ENCODE measurements at places on chromosomes 4 and X. TPM values are rescaled to one million over a fixed set of nuclear protein-coding genes. Genes with fewer than 3 reads are reported as not detected.

DNA sequence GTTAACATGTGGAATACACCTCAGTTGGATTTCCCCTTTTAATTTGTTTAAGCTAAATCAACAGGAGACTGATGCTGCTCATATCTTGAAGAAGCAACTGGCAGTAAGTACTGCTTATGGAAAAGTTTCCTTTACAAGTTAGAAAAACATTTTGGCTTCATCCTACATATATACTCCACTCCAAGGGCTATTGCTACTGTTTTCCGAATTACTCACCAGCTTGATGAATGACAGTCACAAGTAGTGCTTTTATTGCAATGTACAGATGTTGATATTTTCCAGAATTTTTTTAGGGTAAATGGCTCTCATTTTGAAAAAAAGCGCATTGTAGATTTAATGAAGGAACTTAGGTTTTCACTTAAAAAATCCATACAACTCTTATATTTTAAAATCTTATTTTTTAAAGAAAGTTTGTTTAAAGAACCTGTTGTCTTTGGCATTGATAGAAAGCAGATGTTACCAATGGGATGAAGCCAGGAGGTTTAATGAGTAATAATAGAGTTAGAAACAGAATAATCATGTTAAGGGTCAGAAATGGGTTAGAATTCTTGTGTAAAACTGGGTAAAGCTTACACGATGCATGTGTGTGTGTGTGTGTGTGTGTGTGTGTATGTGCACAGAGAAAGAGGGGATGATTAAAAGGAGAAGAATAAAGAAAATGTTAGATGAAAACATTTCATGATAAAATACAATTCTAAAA lies 272.9 kb downstream of the CFAP299 start:
- H3K4me3 ChIP-seq = no peak overlapping the region
- H3K27ac ChIP-seq = no peak overlapping the region
- no peaks in the 10 kb centered on the region for H3K27me3 ChIP-seq
- DNase-seq = no peak

GRCh38 chr4:139419388-139419914 lies 34.5 kb upstream of the RAB33B start:
- no peak overlapping the region for H3K27ac ChIP-seq
- no peaks in the 10 kb centered on the region for H3K4me1 ChIP-seq
- no peaks in the 10 kb centered on the region for H3K36me3 ChIP-seq
- no peak for DNase-seq
- H3K27me3 ChIP-seq = no peaks in the 10 kb centered on the region

- no peak for DNase-seq
- H3K4me1 ChIP-seq = no peaks in the 10 kb centered on the region
- H3K27me3 ChIP-seq = no peaks in the 10 kb centered on the region
- H3K36me3 ChIP-seq = no peaks in the 10 kb centered on the region
Observed at GRCh38 chrX:97522307-97522706, 638.6 kb downstream of the RPA4 start.

GRCh38 chr4:61918987-61919386 lies 718.9 kb downstream of the ADGRL3 start:
- no peak for DNase-seq
- H3K4me1 ChIP-seq = no peaks in the 10 kb centered on the region
- H3K36me3 ChIP-seq = no peaks in the 10 kb centered on the region
- H3K27me3 ChIP-seq = no peaks in the 10 kb centered on the region
- no peak overlapping the region for H3K27ac ChIP-seq

- H3K27ac ChIP-seq = no peak overlapping the region
- H3K4me1 ChIP-seq = no peaks in the 10 kb centered on the region
- H3K27me3 ChIP-seq = no peaks in the 10 kb centered on the region
- no peak overlapping the region for H3K4me3 ChIP-seq
- no peak for DNase-seq
- no peaks in the 10 kb centered on the region for H3K36me3 ChIP-seq
Observed at GRCh38 chr4:22356987-22357596, 158.8 kb downstream of the ADGRA3 start.

DNA sequence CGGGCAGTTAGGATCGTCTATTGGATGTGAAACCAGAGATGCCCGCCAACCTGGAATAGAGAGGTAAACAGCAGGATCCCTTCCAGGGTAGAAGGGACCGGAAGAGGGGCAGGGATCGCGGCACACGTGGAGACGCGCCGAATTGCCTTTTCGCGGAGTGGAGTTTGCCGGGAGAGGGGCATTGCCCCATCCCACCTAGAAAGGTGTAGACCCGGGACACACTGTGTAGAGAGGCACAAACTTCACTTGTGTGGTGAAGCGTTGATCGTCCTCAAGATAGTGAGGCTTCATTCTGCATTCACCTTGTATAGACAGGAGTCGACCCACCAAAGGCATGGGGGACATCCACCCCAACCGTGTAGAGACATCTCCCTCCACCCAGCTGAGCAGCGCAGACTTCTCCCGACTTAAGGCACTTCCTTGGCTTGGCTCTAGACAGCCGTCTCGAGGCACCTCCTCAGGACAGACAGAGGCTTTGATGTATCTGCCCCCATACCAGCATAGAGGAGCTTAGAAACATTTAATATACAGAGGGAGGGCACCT lies 410 bp downstream of the GNL3L start:
- no peaks in the 10 kb centered on the region for H3K36me3 ChIP-seq
- no peaks in the 10 kb centered on the region for H3K27me3 ChIP-seq
- DNase-seq = no peak
- H3K4me1 ChIP-seq = no peaks in the 10 kb centered on the region
- peak overlapping the region; percentile 76 for H3K4me3 ChIP-seq

DNA sequence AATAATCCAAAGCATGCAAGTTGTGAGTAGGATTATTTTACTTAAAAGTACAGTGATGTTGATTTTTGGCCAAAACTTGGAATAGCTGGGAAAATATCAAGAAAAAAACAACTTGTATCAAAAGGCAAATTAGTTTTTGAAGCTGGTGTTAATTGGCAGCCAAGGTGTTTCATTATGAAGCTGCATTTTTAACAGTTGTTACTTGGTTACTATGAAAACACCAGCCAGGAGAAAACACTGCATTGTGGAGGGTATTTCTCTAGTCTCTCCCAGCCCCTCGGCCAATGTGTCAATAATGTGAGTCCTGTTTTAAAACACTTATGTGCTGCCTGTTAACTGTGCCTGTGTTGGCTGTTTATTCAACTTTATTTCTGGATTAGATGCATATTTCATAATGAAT lies 733.4 kb downstream of the ADGRL3 start:
- H3K27me3 ChIP-seq = no peaks in the 10 kb centered on the region
- no peaks in the 10 kb centered on the region for H3K4me1 ChIP-seq
- H3K27ac ChIP-seq = no peak overlapping the region
- H3K4me3 ChIP-seq = no peak overlapping the region
- no peak for DNase-seq

- DNase-seq = no peak
- no peaks in the 10 kb centered on the region for H3K27me3 ChIP-seq
- peaks cover 15% of the 10 kb centered on the region for H3K36me3 ChIP-seq
- no peak overlapping the region for H3K27ac ChIP-seq
- peak overlapping the region; percentile 92 for H3K4me3 ChIP-seq
Observed at GRCh38 chr4:70992391-70992881, 1.0 kb upstream of the DCK start.

DNA sequence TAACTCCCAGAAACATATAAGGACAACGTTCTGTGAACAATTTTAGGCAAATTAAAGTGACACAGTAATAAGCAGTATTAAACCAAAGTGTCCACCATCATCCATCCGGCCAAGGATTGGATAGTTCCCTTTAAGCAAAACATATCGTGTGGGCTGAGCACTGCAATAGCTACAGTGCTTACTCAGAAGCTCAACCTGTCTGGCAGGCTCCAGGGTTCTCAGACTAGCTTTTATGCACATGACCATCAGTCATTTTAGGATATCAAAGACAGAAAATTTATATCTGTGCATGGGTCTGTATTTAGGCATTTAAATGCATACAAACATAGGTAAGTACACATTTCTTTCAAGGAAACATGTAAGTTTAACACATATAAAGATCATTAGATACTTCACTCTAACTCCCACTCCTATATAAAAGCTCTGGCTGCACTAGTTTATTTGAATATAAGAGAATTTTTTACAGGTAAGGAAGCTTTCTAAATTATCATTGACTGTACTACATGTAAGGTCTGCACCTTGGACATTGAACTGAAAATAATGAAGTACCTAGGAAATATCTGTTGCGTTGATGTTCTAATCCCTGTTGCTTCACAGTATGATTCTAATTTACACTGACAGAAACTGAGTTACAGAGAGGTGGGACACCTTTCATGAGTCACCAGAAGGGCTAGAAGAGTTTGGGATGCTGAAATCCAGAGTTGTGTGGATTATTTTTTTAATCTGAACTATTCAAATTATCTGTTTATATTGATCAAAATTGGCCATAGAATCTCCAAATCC lies 67.6 kb downstream of the ELOVL6 start:
- DNase-seq = no peak
- H3K4me3 ChIP-seq = no peak overlapping the region
- no peaks in the 10 kb centered on the region for H3K36me3 ChIP-seq
- no peaks in the 10 kb centered on the region for H3K27me3 ChIP-seq
- no peak overlapping the region for H3K27ac ChIP-seq

PLP1 gene
- polyA plus RNA-seq = 0.49 TPM

RAB41 gene
- polyA plus RNA-seq = not detected

GAGE2A gene
- not detected for polyA plus RNA-seq

MAMLD1 gene
- polyA plus RNA-seq = 2.9 TPM
